Mucosa of descending colon (tissue), 3 donors: ENCODE measurements at places on chromosomes 4 and X. TPM values are rescaled to one million over a fixed set of nuclear protein-coding genes. Genes with fewer than 3 reads are reported as not detected.

- no peak for DNase-seq
These were observed 31.7 kb upstream of the ZNF41 start for GRCh38 chrX:47514533-47515235.

GRCh38 chrX:148389629-148390028 is 110.8 kb upstream of the AFF2 start:
- DNase-seq, result no peak

- DNase-seq, result no peak
These were observed 292.9 kb downstream of the TLL1 start for GRCh38 chr4:166165829-166166420.

DNA sequence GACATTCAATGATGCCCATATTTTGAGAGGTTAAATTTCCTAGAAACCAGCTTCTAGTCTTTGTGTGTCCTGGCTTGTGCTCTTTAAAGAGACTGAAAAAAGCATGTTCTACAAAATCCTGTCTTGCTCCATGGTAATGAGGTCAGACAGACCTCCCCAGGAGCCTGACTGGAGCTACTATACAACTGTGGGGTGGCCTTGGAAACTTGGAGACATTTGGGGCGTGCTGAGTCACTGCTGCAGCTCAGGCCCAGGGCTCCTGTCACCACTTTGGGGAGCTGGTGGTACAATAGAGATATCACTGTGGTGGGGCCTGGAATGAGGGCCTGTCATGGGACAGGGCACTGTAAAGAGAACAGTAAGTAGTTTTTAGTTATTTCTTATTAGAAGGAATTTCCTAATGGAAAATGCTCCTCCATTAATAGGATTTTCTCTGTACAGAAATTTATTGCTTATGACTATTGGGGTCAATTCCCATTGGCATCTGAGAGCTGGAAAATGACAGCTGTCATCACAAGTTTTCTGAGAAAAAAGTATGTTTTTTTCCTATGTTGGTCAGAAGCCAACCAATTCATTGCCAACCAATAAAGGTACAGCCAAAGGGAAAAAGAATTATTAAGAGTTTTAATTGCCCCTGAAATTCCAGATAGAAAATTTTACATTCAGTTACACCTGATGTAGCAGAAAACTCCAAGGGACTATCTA is 207.4 kb upstream of the JADE1 start:
- no peak for DNase-seq

- DNase-seq, result no peak
These were observed 13.4 kb upstream of the FGD1 start for GRCh38 chrX:54509400-54509799.

DNA sequence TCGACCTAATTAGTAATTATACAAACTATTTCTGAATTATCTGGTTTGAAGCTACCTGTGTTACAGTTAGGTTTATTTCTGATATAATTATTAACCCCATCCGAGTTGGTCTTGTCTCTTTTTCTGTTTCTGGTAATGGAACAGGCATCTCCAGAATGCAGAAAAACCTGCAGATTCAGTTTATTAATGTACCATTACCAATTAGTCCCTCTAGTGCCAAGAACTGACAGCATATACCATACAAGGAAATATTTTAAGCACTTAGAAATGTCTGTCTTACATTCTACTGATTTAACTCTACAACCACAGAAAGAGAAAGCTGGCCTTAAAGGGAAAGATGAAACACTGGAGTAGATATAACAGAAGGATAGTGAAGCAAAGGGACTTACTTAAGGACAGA is 570.6 kb downstream of the CENPC start:
- no peak for DNase-seq

GRCh38 chr4:162610116-162610515 is 446.3 kb upstream of the FSTL5 start:
- no peak for DNase-seq

DNA sequence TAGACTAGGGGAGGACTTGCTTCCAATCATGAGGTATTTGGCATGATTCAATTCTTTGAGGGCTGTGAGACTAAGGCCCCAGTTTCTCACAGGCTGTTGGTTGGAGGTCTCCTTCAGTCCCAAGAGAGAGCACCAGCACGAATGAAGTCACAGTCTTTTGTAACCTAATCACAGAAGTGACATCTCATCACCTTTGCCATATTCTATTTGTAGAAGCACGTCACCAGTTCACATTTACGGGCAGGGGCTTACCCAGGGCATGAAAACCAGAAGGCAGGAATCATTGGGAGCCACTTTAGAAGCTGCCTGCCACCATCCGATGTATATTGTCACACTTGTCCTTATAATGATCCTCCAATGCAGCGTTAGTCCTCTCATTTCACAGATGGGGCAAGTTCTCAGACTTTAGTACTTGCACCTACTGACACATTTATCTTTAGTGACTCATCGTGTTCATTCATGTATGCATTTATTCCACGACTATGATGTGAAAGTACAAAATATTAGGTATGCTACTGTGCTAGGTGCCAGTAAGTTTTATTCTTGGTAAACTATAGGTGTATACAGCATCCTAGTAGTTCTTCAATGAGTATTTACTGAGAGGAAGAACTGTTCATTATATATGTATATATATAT is 163.8 kb upstream of the PGRMC2 start:
- DNase-seq, result no peak

DNA sequence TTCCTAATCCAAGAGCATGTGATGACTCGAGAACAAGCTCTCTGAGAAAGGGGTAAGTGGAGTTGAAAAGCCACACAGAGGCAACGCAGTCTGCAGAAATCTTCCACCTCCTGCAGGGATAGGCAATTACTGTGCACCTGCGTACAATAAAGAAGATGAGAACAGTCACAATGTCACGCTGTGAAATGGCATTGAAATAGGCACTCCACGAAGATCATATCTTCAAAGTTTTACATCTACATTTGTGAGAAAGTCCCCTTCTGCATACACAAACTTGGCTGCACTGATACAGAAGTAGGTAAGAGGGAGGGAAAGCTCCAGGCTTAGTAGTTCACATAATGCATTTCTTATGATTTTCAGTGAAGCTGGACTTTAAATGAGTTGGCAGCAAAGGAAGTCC is 27.1 kb downstream of the DDX60L start:
- no peak for DNase-seq

DNA sequence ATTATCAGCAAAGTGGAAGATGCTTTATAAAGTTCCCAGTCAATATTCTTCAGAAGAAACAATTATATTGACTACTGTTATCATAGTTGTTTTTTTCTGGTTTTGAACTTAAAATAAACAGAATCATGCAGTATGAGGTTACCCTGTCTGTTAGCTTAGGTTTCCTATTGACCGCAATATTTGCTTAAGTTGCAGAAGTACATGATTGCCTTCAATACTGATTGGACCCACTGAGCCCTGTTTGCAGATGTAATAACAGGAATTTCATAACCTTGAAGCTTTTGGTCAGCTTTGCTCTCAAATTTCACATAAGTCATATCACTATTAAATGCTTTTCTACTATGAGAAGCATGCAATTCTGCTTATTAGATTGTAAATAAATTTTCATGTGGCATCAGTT is 229.1 kb upstream of the FSTL5 start:
- DNase-seq, result no peak

- no peak for DNase-seq
These were observed 12.1 kb downstream of the LAMP2 start for GRCh38 chrX:120456973-120457372.

GRCh38 chr4:73872316-73873108 is 3.3 kb downstream of the CXCL1 start:
- no peak for DNase-seq

- DNase-seq, result no peak
These were observed 160.0 kb upstream of the PDE5A start for GRCh38 chr4:119788349-119789266.

GRCh38 chrX:120090208-120090607 is 12.7 kb upstream of the RHOXF2B start:
- no peak for DNase-seq

- DNase-seq, result no peak
These were observed 59.8 kb upstream of the MAML3 start for GRCh38 chr4:140213749-140214148.

DNA sequence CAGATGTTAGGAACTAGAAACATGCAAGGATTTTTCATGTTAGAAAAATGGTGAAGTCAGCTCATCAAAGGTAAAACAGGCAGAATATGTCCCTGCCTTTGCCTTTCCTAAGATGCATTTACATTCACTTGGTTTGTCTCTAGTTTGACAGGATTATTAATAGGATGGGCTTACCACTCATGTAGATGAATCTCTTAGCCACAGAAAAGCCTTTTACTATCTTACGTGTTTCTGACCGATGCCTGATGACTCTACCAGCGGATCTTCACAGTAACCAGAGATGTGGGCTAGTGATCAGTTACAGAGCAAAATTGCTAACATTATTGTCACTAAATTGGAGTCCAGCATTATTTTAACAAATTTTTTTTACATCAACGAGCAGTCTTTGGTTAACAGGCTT is 187.6 kb downstream of the MAML3 start:
- DNase-seq, result no peak

DNA sequence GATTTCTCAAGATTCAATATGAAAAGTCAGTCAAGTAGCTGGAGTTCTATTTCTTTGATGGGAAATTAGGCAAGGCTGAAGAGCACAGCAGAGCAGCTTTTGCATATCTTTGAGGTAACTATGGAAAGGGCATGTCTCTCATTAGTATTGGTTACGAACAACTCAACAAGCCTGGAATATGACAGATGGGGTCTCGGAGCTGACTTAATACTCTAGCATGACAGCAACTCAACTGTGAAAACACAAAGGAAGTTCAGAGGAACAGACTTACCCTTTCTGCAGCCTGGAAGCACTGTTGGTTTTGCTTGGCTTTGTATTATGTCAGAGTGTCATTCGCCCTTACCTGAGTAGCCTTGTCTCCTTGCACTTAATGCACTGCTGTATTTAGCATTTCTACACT is 79.9 kb upstream of the AADAT start:
- DNase-seq, result no peak

DNA sequence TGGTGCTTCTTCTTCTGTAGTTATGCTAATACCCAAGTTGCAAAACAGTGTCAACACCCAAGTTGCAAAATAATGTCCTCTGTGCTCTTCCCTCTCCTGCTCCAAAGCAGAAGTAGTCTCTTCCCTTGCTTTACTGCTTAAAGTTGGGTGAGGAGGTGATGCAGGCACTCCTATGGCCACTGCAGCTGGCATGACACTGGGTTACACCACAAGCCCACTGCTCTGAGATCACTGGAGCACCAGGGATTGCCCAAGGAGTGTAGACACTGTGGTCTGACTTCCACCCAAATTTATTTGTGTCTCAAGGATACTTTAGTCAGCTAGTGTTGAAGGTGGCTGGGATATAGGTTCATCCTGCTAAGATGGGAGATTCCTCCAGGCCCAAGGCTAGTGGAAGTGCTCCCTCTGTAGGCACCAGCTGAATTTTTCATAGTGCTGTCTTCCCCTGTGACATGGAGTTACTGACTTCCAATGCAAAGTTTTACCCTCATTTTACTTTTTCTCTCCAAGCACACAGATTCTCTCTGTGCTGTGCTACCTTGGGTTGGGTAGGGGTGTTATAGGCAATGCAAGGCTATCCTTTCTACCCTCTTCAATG is 196.2 kb upstream of the TENT5D start:
- DNase-seq, result no peak

DNA sequence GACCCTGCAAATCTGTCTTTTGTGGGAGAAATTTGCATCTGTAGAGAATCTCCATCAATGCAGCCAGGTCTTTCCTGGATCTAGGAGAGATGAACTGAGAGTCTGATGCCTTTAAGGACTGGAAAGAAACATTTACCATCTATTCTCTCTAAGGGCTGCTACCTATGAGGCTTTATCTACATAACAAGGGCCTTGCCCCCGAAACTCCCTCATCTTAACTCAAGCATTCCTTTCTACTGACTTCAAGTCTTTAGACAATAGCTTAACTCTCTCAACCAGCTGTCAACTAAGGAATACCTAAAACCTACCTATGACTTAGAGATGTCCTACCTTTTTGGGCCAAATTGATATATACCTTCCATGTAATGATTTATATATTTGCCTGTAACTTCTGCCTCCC is 32.1 kb downstream of the MAGEB17 start:
- DNase-seq, result no peak

DNA sequence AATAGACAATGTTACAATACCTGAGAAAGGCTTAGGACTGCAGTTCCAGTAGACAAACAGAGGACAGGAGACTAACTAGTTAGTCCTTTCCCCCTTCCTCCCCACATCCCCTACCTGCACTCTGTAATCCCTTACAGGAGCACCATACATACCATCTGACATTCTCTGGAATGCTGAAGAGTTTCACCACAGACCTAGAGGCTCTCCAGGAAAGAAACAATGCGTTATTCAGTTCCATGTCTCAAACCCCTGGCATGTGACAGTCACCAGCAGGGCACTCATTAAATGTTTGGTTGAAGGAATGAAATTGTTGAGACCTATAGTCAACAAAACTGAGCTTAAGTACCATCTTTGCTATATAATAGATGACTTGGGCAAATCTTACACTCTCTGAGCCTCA is 100.2 kb upstream of the USP38 start:
- no peak for DNase-seq

GRCh38 chr4:186628058-186628711 is 72.8 kb upstream of the MTNR1A start:
- DNase-seq, result no peak

DNA sequence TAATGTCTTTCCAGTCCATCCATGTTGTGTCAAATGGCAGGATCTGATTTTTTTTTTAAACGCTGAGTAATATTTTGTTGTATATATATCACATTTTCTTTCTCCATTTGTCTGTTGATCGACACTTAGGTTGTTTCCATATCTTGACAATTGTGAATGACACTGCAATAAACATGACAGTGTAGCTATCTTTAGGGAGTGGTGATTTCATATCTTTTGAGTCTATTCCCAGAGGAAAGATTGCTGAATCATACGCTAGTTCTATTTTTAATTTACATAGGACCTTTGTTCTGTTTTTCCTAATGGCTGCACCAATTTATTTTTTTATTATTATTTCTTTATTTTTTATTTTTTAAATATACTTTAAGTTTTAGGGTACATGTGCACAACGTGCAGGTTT is 470.7 kb downstream of the CCSER1 start:
- DNase-seq, result no peak

GRCh38 chrX:21639775-21640174 is 18.4 kb downstream of the KLHL34 start:
- DNase-seq, result no peak

- DNase-seq, result no peak
These were observed 5.9 kb upstream of the TBC1D1 start for GRCh38 chr4:37884855-37885487.

GRCh38 chr4:1053080-1053661 is 41.7 kb downstream of the FGFRL1 start:
- no peak for DNase-seq

- no peak for DNase-seq
These were observed 191.7 kb upstream of the GPC4 start for GRCh38 chrX:133606990-133607389.

Gene KDM6A
- total RNA-seq, result 24.0 TPM

Gene NPY1R
- total RNA-seq, result 5.5 TPM

Gene CXCR3
- 2.1 TPM for total RNA-seq

Gene ANXA3
- 46.4 TPM for total RNA-seq

Gene HELT
- total RNA-seq, result not detected

Gene PASD1
- total RNA-seq, result not detected

Gene HAUS7
- 14.2 TPM for total RNA-seq
